Stimulated activated CD8-positive, alpha-beta memory T cell treated with anti-CD3 and anti-CD28 coated beads, Interleukin-4, amount 100 ng/mL, for 4 hours (primary cell): ENCODE measurements at places on chromosomes 12 and 14.

GRCh38 chr14:45258073-45258472 is 5.1 kb upstream of the MIS18BP1 start:
- no peak for DNase-seq

DNA sequence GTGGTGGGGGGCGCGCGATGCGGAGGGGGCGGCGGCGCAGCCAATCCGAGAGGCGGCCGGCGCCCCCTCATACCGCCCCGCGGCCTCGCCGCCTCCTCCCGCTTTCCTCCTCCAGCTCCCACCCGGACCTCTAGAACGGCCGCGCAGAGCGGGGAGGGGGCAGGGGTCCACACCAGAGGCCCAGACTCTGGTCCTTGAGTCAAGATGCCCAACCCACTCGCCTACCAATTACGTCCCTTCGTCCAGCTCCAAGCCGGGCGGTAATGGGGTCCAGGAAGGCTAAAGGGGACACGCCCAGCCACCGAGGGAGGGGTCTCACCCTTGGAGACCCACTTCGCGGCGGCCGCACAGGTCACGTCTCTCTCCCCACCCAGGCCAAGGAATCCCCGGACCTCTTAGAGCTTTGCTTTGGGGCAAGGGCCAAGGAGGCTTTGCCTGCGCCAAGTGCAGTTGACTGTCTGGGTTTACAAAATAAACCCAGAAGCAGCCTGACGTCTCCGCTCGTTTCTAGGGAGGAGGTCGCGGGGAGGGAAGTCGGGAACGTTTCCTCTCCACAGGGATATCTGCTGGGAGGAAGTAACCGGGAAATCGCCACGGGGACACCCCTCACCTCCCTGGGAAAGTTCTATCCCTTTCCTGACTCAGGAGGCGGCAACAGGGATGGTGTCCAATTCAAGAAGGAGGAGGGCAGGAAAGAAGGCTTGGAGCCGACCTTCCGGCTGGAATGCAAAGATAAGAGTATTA is 394 bp upstream of the AMIGO2 start:
- no peak for DNase-seq

GRCh38 chr12:46442738-46443137 is 70.2 kb upstream of the SLC38A2 start:
- DNase-seq, result no peak

DNA sequence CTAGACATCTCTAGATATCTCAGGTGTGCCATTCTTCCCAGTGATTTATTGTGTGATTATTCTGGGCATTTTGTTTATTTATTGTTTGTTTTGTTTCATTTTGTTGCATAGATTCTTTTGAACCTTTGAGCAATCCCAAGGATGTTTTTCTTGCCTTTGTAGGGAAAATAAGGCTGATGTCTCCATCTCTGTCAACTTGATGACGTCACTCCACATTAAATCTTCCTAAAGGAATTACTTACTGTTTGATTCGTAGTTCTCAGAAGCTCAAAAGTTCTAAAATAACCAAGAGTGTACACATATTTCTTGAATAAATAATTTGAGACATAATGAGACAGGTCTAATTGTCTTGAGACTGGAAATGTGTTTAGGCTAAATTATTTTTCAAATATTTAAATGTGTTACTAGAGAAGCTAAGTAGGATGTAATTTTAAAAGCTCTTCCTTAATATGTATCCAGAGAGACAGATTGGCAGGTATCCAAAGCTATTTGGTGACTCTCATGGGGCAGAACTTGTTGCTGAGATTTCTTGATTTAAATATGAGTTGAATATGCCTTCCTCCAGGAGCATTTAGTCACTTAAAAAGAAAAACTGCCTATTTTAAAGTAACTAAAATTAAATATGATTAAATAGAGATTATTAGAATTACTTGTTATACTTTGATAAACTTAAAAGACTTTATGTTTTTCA is 128.7 kb downstream of the CNTN1 start:
- DNase-seq, result no peak

DNA sequence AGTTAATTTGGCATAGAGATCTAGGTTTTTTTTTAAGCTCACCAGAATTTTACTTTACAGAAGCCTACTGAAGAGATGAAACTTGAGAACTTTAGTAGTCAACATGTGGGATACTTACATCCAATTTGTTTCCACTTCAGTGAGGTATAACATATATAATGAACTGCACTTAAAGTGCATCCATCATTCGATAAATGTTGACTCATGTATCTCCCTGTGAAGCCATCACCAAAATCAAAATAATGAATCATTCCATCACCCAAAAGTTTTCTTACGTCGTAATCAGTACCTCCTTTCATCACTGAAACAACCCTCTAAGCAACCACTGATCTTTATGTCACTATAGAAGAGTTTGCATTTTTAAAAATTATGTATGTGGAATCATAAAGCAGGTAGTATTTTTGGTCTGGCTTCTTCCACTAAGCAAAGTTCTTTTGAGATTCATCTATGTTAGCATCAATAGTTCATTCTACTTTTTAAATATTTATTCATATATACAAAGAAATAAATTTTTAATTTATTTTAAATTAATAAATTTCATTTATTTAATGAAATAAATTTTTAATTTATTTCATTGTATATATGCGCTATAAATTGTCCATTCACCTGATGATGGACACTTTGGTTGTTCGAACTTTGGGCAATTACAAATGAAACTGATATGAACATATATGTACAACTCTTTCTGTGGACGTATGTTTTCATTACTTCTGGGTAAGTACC is 2.0 kb upstream of the CPNE8 start:
- no peak for DNase-seq

DNA sequence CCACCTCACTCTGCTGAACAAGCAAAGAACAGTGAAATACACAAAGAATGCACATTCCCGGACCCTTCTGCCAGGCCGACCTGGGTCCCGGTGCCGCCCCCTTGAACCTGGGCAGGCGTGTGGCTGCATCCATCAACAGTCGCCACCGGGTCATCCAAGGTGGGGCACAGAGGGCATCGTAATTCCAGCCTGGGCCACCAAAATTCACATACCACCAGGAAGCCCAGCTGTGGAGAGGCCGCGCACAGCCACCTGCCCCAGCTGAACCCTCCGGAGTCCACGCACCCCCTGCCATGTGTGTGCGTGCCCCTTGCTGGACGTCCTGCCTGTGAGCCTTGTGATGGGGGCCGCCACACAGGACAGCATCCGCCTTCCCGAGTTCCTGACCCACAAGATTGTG is 85.7 kb downstream of the NOC4L start:
- no peak for DNase-seq

DNA sequence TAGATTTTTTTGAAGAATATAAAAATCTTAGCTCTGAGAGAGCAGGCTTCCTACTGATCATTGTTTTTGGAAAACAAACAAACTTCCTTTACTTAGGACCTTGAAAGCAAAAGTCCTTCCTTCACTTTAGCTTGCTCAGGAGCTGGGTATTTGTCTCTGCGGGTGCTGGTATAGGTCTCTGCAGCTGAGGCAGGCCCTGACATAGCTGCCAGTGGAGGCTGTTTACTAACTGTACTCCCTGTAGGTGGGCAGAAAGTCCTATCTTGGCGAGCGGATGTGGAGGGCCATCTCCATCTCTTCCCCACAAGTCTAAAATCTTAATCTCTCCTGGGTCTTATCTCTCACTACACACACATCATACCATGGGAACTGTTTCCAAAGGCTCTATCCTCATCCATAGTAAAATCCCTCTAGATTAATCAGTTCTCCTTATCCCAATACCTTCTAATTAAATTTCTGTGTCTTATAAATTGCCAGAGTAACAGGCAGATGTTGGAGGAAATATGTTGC is 4.1 kb upstream of the MIA2 start:
- no peak for DNase-seq

DNA sequence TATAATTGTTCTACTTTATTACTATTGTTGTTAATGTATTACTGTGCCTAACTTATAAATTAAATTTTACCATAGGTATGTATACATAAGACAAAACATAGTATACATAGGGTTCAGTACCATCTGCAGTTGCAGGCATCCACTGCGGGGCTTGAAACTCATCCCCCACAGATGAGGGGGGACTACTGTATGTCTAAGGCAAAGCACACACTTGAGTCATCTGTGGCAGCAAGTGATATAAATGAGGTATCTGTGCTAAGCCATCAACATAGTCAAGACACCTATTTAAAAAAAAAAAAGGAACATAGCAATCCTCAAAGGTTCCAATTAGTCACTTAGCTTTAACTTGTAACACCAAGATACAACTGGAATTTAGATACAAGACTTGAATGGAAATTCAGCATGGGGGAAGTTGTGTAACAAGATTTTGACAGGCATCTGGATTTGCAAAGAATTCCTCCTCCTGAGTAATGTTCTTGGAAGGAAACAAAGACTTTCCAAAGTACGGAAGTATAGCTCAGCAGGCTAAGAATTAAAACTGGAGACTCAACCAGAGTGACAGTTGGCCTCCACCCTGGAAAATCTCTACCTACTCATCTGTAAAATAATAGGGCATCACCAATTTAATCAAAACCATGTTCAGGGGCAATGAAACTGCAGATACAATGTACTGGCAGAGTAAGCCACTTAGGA is 14.9 kb downstream of the DCAF5 start:
- no peak for DNase-seq

- DNase-seq, result no peak
These were observed 216.7 kb downstream of the TMEM132C start for GRCh38 chr12:128483526-128484255.

- DNase-seq, result peak; percentile 99
These were observed 419 bp upstream of the SH2B3 start for GRCh38 chr12:111405149-111405858.

DNA sequence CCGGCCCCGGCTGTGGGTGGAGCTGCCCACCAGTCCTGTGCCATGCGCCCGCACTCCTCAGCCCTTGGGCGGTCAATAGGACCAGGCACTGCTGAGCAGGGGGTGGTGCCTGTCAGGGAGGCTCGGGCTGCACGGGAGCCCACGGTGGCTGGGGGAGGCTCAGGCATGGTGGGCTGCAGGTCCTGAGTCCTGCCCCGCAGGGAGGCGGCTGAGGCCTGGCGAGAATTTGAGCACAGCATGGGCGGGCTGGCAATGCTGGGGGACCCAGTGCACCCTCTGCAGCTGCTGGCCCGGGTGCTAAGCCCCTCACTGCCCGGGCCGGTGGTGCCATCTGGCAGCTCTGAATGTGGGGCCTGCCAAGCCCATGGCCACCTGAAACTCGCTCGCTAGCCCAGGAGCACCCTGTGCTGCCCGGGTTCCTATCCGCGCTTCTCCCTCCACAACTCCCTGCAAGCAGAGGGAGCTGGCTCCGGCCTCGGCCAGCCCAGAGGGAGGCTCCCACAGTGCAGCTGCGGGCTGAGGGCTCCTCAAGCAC is 1371.1 kb downstream of the FSCB start:
- no peak for DNase-seq

DNA sequence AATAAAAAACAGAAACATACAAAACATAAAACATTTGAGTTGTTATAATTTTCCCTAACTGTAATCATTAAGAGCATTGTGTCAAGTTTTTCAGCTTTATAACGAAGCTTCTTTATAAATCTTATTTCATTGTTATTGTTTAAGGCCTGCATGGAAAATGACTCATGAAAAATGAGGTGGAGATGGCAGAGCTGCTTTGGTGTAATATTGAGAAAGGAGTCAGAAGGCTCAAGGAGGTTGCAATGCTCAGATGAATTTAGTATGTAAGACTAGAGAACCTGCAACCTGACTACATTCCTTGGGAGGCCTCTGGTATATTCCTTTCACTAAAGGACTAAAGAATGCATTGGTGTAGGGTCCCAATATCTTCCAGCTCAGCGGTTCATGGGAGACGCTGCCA is 61.5 kb downstream of the TMEM30B start:
- DNase-seq, result no peak

DNA sequence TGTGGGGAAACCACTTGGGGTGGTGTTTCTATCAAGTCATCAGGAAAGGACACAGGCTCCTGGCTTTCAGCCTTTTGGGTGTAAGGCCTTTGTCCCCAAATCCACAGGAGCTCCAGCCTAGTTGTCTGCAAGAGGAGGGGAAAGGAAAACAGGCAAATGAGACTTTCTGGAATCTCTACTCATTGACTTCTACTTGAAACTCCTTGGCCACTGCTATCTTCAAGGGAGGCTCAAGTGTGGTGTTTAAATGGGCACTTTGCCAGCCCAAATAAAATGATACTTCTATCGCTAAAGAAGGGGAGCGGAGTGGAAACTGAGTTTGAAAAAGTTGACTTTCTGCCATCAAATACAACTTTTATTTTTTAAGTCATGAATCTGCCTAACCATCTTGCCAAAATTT is 445.9 kb upstream of the RGS6 start:
- no peak for DNase-seq

DNA sequence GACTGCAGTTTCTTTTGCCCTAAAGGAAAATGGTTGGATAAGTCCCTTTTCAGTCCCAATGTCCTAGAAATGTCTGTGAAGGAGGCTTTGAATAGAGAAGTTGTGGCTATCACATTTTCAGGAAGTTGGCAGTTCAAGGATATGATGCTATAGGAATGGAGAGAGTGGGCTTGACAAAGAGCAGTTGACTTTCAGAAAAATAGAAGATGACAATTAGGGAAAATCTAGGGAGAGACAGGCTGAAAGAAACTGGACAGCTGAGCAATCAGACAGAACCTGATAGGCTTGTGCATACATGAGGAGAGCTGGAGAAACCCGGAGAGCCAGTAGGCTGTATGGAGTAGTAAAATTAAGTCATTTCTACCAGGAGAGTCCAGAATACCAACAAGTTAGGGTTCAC is 50.5 kb downstream of the LMNTD1 start:
- DNase-seq, result no peak

- no peak for DNase-seq
These were observed 91.9 kb downstream of the RAD52 start for GRCh38 chr12:857611-858010.

- no peak for DNase-seq
These were observed 18.9 kb downstream of the ABCB9 start for GRCh38 chr12:122947352-122947792.

GRCh38 chr14:77947372-77947771 is 147.5 kb downstream of the ADCK1 start:
- no peak for DNase-seq

DNA sequence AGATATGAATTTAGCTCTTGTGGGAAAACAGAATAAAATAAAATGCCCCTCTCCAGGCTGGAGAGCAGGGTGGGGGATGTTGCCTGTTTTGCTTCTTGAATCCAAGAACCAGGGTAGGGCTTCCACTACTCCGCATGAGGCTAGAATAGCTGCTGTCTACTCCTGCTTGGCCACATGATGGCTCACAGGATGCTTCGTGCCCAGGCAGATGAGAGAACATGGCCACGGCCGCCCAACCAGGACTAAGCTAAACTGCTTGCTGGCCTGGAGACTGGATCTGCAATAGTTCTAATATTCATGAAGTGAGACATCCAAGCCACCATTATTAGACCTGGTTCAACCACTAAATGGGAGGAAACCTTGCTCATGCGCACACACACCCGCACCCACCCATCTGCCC is 122.2 kb upstream of the METAP2 start:
- DNase-seq, result no peak

- no peak for DNase-seq
These were observed 9.0 kb downstream of the BATF start for GRCh38 chr14:75531256-75531655.

- DNase-seq, result no peak
These were observed 30.2 kb upstream of the CPM start for GRCh38 chr12:68962877-68963855.
